ENCODE measurements at places on chromosomes 13 and 19.

GRCh38 chr13:50080203-50080910 is 65.1 kb downstream of the KCNRG start:
- DNase-seq: peak; percentile 85

DNA sequence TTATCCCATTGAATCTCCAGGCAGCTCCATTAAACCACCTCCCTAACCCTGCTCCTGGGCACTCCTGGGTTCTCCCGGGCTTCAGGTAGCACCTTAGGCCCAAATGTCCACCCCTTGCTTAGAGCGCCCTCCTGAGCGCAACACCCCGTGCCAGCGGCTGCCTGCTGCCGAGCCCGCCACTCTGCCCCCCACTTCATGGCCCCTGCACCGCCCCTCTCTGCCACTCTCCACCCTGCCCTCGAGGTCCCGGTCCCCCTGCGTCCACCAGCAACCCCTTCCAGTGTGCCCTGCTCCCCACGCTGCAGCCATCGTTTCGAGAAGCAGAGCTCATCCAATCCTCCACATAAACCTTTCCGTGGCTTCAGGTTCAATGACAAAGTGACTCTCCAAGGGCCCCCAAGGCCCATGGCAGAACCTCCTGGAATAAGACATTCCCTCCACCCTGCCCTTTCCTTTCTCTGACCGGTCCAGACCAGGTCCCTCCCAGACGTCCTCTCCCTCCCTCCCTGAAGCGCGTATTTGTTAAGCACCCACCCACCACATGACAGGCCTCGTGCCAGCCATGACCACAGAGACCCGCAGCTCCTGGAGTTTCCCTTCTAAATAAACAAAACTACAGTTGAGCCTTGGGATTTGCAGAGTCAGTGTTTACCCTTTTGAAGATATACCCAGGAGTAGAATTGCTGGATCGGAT is 66.6 kb downstream of the ARHGEF18 start:
- DNase-seq: no peak

DNA sequence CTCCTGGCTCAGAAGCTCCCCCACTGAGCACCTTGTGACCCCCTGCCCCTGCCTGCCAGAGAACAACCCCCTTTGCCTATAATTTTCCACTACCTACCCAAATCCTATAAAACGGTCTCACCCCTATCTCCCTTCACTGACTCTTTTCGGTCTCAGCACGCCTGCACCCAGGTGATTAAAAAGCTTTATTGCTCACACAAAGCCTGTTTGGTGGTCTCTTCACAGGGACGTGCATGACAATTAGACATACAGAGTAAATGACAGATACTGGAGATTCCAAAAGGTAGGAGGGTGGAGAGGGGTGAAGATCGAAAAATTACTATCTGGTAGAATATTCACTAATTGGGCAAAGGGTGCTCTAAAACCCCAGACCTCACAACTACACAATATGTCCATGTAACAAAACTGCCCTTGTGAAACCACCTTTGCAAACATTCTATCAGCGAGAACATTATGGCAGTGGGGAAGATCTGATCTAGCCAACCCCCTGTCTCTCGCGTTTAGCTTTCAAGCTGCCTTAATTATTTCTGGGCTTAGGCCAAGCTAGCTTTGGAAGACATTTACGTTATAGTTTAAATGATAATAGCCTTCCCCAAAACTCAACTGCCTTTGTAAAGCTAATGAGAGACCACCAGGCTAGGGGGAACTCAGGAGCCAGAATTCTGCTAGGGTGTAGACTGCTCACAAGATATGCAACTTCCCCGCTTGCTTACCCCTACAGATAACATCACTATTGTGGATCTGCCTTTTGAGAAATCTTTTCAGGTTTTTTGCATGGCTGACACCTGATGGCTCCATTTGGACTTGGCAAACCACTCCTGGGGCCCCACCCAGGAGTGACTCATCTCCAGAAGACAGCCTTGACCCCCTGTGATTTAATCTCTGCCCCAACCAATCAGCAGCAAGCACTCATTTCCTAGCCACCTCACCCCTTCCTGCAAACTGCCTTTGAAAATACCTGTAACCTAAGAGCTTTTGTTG is 1534.0 kb upstream of the SPRY2 start:
- no peak for DNase-seq

DNA sequence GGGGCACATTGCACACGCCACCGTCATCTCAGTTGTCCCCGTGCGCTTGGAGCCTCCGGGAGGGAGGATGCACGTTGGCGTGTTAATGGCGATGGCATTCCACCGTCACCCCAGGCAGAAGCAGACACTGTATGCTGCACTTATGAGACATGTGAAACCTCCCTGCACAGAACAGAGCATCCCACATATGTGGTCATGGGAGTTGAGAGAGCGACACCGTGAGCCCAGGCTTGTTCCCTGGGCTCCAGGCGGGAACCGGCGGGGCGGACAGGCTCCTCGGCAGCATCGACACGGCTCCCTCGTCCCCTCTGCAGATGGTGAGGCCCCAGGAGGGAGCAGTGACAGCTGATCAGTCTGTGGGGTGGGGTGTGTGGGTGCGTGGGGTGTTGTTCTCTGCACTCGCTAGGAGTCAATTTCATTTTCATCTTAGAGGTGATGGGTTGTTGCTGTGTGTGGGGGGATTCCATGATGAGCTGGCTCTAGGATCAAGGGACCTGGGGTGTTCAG is 40.4 kb downstream of the CRTC1 start:
- DNase-seq: no peak

- peak; percentile 90 for DNase-seq
Measured at GRCh38 chr13:95644601-95645052, at the start of gene DZIP1. Gene DZIP1, minus strand, starts transcription at chr13:95644706. Its CDS starts 2,677 bp downstream, at chr13:95642029.

DNA sequence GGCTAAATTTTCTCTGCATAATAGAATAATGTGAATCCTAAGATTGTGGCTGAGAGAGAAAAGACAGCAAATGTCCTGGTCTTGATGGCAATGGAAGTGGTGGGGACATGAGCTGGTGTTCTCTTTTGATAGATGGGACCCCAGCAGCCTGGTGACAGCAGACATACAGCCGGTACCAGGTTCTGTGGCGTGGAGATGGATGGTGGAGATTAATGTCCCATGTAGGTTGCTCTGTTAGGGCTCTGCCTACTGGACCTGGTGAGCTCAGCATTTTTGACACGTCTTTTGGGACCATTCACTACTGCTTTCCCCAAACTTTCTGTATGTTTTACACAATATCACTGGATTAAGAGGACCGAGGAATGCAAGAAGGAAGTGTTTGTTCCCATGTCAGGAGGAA is 8.2 kb upstream of the SIGLEC14 start:
- DNase-seq: no peak

DNA sequence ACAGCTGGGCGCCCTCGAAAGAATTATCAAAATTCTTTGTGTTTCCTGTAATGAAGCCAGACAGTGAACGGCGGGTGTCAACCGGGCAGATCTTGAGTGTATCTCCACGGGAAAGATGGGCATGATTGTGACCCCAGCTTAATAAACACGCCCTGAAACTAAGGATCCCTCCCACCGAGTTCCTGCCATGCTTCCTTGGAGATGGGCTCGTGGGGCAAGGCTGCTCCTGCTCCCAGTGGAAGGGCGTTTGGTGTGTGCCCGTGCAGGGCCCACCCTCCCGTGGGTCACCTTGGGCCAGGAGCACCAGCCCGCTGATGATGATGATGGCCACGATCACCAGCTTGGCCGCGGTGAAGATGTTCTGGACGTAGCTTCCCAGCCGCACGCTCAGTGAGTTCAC is 7.4 kb downstream of the SLC7A9 start:
- no peak for DNase-seq

GRCh38 chr19:8331263-8331845 is 10.1 kb downstream of the RPS28 start:
- DNase-seq: no peak

DNA sequence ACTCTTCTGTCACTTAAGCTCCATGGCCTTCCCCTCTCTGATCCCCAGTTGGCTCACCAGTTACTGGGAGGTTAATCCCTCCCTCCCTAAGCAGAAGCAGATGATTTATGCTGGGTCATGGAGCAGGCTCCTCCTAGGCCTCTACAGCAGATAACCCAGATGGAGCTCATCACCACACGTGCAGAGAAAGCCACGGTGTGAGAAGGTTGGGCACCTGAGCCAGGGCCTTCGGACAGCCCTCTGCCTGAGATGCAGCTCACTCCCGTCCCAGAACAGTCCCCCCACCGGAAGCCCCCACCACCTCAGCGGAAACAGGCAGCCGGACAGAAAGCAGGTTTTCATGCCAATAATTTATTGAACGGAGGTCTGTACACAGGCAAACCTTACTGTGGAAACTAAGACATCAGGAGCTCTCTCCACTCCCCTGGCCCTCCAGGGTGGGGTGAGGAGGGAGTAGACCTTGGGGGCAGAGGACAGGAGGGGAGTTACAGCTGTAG is 9.8 kb downstream of the ZNF526 start:
- DNase-seq: no peak

DNA sequence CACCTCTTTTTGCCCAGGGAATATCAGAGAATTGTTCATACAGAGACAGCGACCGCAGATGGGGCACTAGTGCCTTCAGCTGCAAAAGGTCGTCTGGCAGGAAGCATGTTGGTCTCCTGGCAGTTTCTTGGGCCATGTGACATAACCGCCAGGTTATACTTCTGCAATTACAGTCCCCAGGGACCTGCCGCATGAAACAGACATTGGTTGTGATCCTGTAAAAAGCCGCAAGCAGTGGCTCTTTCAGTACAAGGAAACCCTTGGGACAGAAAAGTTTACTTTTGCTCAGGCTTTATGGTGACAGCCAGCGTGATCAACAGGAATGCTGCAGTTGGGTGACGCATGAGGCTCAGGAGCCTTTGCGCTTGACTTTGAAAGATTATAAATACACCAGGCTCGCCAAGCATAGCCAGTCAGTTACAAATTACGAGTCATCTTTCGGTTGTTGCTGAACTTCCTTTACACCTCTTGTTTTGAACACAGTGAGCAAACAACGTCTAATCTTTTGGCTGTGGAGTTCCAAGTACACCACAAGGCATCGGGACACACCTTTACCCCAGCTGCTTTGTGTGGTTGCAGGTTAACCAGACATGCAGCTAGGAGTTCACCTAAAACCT is 50.5 kb upstream of the UBE2L5 start:
- peak; percentile 74 for DNase-seq

GRCh38 chr13:43071824-43072223 is 48.4 kb downstream of the DNAJC15 start:
- no peak for DNase-seq

DNA sequence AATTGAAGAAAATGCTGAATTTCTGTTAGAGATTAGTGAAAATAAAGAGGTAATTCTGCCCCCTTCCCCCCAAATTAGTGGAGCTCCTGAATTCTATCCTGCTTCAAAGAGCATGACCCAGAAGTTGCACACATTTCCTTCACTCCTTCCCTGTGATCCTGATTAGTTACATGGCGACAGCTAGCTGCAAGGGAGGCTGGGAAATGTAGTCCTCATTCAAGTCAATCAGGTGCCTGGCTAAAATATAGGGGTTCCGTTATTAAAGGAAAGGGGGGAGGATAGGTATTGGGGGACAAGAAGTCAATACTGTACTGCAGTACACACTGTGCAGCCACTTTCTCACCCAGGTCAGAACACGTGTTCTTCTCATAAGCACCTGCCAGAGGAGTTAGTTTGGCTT is 65.8 kb downstream of the SIPA1L3 start:
- DNase-seq: no peak

DNA sequence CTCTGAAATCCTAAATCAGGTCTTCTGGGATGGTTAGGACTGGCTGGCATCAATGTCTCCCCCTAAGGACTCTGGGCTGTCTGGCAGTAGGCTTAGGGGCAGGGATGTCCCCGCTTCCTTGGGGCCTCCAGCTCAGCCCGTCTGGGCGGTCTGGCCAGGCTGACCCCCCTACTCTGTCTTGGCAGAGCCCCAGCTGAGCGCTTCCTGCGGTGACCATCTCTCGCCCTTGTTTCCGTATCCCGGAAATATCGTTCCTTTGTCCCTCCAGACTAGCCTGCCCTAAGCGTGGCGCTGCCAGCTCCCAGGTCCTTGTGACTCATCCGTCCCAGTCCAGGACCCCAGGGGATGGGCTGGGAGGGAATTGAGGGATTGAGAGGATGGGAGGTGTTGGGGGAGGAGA is 11.3 kb downstream of the GTPBP3 start:
- no peak for DNase-seq

DNA sequence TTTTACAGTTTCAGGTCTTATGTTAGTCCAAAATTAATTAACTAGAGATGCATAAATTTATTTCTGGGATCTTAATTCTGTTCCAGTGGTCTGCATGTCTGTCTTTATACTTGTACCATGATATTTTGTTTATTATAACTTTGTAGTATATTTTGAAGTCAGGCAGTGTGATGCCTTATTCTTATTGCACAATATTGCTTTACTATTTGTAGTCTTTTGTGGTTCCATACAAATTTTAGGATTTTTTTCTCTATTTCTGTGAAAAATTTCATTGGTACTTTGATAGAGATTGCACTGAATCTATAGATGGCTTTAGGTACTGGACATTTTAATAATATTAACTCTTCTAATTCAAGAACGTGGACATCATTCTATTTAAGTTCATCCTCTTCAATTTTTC is 304.0 kb downstream of the GPC5 start:
- DNase-seq: no peak

- DNase-seq: no peak
Measured at GRCh38 chr13:95601906-95602305, 42.6 kb downstream of the DZIP1 start.

GRCh38 chr19:48218997-48219396 is 36.7 kb downstream of the CARD8 start:
- DNase-seq: no peak

DNA sequence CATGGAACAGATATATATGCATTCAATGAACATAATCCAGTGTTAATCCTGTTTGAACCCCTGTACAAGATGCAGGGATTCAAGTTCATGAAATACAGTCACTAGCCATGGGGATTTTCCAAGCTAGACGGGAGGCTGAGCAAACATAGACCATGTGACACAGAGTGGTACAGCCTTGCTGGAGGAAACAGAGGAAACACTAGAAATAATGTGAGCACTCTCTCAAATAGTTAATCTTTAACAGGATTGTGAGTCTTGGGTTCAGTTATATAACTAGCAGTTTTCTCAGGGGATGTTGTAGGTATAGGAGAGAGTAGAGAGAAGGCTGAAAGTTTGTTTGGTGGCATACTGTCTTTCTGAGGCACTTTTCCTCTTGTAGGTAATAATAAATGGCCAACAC is 13.9 kb upstream of the LGALS16 start:
- DNase-seq: no peak

DNA sequence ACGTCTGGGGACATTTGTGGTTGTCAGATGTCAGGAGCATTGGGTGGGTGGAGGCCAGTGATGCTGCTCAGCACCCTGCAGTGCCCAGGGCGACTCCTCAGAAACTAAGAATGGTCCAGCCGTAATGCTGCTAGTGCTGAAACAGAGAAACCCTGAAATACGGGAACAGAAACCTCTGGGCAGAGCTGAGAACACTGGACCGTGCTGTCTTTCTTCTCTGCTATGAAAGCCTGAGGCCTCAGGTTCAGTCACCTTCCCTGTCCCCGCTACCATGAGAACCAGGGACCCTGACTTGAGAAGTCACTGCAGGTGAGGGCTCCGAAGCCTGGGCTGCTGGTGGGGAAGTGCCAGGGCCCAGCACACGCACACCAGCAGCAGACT is 13.4 kb downstream of the CAPS start:
- DNase-seq: no peak
